ENCODE measurements at places on chromosomes 13 and 19.

GRCh38 chr19:4556597-4557127 is 2.8 kb downstream of the SEMA6B start:
- DNase-seq = no peak

DNA sequence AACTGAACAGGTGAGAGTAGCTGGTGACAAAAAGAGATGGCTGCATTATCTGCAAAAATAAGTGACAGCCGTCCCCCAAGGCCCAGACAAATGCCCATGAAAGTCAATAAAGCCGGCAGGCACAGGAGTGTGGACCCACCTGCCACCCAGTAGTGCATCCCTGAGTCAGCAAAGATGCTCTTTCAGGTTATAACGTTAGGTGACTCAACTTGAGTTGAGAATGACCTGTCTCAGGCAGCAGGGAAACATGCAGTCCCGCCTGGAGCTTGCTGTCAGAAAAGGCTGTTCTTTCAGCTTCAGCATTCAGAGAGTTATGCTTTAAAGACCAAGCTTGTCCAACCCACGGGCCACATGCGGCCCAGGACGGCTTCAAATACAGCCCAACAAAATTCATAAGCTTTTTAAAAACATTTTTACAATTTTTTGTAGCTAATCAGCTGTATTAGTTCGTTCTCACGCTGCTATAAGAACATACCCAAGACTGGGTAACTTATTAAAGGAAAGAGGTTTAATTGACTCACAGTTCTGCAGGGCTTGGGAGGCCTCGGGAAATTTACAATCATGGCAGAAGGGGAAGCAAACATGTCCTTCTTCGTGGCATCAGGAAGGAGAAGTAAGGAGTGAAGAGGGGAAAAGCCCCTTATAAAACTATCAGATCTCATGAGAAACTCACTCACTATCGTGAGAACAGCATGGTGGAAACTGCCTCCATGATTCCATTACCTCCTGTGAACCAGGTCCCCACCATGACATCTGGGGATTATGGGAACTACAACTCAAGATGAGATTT is 110.4 kb downstream of the RAB20 start:
- no peak for DNase-seq

DNA sequence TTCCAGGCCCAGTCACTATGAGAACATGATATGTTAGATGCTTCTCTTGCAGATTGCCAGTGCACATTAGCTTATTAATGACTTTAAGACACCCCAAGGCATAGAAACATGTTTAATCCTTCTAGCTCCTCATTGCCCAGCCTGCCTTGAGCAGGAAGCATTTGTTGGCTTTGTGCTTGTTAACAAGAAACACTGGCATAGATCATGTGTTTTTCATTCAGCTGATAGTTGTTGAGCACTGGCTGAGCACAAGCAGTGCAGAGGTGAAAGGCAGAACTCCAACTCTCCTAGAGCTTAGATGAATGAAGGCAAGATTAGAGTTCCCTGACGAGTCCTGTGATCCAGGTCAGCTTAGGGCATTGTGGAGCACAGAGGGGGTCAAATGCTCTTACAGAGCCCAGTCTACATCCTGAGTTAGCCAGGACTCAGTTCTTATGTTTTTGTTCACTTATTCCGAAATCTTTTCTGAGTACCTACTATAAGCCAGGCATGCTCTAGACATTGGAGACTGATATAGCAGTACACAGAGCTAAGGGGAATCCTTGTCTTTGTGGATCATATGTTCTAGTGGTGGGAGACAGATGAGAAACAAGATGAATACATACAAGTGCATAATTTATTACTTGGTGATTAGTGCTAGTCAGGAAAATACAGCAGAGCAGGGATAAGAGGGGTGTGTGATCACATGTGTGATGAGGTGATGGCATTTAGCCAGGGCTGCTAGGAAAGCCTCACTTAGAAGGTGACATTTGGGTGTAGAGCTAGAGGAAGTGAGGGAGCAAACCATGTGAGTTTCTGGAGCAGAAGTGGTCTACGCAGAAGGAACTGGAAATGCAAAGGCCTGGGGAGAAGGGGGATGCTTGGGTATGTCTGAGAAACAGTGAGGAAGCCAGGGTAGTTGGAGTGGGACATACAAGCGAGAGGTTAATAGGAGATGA is 101.2 kb downstream of the WASF3 start:
- no peak for DNase-seq

DNA sequence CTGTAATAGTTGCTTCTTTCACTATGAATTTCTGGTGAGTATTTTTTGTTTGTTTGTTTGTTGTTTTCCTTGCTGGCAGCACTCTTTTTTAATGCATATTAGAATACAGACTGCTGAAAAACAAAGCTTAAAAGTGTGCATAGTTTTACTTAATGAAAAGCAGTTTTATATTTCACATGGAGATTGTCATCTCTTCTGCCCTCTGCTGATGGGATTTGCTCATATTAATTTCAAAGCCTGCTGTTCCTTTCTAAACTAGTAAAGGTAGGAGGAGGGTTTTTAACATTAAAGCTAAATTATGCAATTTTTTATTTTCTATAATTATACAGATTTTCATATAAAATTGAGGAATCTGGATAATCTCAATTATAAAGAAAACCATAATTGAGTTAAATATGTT is 692.6 kb upstream of the SLITRK1 start:
- DNase-seq = no peak

- no peak for DNase-seq
These were observed 167.7 kb downstream of the TSHZ3 start for GRCh38 chr19:31181535-31181934.

DNA sequence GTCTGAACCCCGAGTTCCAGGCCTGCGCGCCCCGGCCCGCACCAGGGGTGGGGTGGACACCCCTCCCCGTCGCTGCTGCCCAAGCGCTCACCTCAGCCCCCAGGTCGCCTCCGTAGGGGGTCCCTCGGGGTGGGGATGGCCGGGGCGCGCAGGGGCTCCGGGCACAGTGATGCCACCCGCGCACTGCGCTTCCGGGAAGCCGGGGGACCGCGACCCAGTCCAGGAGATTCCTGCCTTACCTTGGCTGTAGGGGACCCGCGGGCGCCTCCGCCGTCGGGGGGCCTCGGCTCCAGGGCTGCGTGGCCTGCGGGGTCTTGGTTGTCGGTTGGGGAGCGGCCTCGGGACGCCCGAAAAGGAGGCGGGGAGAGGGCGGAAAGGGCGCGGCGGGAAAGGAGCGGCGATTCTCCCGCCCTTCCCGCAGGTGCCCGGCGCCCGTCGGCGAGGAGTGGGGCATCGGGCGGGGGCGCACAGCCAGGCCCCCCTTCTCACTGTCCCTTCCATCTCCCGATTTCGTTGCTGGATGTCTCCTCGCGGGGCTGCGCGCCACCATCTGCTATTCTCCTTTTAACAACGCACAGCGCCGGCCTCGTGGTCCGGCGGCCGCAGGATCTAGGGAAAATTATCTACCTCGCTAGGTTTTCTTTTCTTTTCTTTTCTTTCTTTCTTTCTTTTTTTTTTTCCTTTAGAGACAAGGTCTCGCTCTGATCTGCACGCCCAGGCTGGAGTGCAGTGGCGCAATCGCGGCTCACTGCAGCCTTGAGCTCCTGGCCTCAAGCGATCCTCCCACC is at the start of gene KEAP1:
Gene KEAP1 (minus strand): TSS at position 355 of the 788 bp plus-strand sequence. CDS start 3,323 bp downstream, outside the sequence.
- peak; percentile 41 for DNase-seq

DNA sequence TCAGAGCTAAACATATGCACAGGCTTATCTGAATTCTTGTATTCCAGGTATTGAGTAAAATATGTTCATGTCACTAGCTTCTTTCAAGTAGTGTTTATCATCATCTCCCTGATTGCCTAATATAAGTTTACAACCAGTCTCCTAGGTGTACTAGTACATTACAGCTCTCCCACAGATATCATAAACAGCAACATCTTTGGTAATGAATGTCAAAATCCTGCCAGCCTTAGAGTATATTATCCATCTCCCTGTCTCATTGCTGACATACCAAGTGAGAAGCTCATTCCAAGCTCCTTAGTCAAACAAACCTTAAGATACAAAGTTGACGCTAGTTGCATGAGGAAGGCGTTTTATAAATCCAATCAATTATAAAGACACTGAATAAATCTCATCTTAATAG is 689.1 kb upstream of the GPC6 start:
- no peak for DNase-seq

DNA sequence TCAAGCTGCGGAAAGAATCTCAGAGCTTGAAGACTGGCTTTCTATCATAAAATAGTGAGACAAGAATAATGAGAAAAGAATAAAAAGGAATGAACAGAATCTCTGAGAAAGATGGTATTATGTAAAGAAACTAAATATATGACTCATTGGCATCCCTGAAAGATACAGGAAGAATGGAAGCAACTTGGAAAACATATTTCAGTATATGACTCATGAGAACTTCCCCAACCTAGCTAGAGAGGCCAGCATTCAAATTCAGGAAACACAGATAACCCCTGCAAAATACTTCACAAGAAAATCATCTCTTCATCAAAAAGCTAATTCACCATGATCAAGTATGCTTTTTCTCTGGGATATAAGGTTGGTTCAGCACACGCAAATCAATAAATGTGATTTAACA is 2318.0 kb downstream of the PCDH9 start:
- no peak for DNase-seq

GRCh38 chr19:6252066-6252465 is 27.7 kb downstream of the MLLT1 start:
- no peak for DNase-seq

DNA sequence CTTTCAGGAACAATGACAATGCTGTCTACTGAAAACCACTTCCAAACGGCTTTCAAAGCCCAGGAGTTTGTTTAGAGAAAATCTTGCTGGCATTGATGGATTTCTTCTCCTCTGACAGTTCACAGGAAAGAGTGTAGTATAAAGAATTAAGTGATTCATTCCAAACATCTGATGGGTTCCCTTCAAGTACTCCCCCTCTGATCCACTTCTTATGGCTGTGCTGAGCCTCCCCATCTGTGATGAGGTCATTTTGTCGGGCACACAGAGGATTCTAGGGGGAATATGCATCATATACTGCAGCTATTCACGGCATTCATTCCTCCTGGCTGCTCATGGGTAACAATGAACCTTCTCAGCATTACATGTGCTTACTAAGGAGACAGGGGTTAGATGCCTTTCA is 107.9 kb downstream of the RGCC start:
- no peak for DNase-seq

- DNase-seq = no peak
These were observed 179.9 kb downstream of the VWA8 start for GRCh38 chr13:41780715-41781706.

DNA sequence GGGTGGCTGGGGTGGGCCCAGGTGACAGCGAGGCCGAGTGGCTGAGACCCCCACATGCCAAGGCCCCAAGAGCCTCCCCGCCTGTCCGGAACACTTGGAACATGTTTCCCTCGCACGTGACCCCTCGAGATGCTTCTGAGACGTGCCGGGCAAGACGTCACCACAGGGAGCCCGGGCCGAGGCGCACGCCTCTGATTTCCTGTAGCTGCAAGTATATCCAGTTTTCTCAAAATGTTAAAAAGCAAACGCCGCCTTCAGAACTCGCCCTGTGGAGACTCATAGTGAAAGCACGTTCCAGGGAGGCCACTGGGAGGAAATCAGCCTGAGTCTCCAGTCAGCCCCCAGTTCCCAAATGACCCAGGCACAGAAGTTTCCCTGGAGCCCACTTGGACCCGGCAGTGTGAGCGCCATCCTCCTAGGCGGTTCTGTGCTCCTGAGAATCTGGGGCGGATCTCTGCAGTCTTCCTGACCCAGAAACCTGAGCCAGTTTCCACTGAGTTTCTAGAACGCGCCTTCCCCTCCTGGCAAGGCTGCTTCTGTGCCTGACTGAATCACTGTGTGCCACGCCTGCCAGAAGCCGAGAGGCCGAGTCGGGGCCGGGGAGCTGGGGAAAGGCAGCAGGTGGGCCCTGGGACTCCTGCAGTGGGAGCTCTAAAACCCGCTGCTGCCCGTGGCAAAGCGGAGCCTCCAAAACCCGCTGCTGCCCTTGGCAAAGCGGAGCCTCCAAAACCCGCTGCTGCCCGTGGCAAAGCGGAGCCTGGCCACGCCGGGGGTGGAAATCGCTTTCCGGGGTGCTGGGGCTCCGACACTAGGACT is 179.3 kb downstream of the KDM4B start:
- DNase-seq = no peak

All from activated naive CD4-positive, alpha-beta T cell treated with anti-CD3 and anti-CD28 coated beads, Interleukin-2, amount 50 U/mL, for 16 hours (primary cell).